ENCODE measurements at places on chromosomes 2 and 18.

GRCh38 chr2:14540015-14540414 is 92.5 kb upstream of the LRATD1 start:
- DNase-seq: no peak

- DNase-seq: no peak
These were observed 389.5 kb upstream of the NRP2 start for GRCh38 chr2:205292665-205293295.

- no peak for DNase-seq
These were observed 149.6 kb downstream of the DOCK10 start for GRCh38 chr2:224892574-224893204.

DNA sequence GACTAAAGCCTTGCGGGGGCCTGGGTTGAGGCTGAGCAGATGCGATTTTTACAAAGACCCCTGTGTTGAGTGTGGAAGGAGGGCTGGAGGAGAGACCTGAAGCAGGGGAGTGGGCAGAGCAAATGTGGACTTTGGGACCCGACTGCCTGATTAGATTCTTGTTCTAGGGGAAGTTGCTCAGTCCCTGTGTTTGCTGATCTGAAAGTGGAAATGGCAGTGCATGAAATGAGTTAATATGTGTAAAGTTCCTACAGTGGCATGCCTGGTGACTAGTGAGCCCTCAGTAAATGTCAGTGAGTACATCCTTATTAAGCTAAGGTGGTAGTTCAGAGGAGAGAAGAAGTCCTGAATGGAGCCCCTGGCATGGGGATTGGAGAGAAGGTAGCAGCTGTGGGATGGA is 52.3 kb downstream of the ARMC9 start:
- DNase-seq: no peak

- DNase-seq: no peak
These were observed 131.9 kb upstream of the EML6 start for GRCh38 chr2:54591551-54591950.

- DNase-seq: no peak
These were observed 142.6 kb upstream of the ITGA4 start for GRCh38 chr2:181314551-181314950.

GRCh38 chr2:240832205-240832727 is 12.2 kb upstream of the KIF1A start:
- peak; percentile 75 for DNase-seq

GRCh38 chr2:129008055-129008880 is 689.6 kb upstream of the HS6ST1 start:
- DNase-seq: no peak

- DNase-seq: no peak
These were observed 219.2 kb upstream of the UBE2E3 start for GRCh38 chr2:180761224-180761623.

DNA sequence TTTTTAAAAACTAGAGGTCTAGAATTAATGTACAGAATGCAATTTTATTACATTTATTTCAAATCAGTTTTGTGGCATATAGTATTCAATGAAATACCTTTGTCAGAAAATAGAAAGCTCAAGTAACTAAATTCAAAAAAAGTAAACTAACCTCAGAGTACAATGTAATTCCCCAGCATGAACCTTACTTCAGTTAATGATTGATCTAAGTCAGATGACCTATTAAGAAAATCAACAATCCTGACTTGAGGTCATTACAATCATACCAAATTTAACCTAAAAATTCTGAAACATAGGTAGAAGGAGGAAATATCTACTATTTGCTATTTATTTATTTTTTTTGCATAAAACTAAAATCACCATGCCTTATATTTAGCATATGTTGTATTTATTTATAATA is 142.9 kb downstream of the CCDC102B start:
- DNase-seq: no peak

GRCh38 chr2:52341732-52342131 is 1309.8 kb upstream of the NRXN1 start:
- no peak for DNase-seq

GRCh38 chr2:132597831-132598230 is 72.2 kb downstream of the LYPD1 start:
- DNase-seq: no peak

GRCh38 chr18:10463741-10464140 is 9.3 kb downstream of the APCDD1 start:
- DNase-seq: no peak

- no peak for DNase-seq
These were observed 57.0 kb downstream of the COA5 start for GRCh38 chr2:98551316-98551715.

DNA sequence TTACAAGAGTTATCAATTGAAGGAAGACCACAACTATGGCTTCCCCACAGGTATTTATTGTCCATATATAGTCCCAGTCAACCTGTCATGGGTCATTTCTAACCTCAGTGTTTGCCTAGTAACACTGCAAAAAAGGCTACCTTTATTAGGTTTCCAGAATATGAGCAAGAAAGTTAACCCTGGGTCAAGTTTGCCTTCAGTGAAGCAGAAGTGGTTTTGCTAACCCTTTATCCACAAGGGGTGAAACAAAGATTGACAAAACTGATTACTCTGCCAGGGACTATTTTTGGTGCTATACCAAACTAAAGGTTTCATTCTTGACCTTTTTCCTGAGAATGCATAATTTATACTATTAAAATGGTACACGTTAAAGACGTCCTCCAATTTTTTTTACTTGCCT is 28.8 kb downstream of the SP100 start:
- no peak for DNase-seq

GRCh38 chr2:198930170-198930569 is 527.6 kb downstream of the SATB2 start:
- no peak for DNase-seq

DNA sequence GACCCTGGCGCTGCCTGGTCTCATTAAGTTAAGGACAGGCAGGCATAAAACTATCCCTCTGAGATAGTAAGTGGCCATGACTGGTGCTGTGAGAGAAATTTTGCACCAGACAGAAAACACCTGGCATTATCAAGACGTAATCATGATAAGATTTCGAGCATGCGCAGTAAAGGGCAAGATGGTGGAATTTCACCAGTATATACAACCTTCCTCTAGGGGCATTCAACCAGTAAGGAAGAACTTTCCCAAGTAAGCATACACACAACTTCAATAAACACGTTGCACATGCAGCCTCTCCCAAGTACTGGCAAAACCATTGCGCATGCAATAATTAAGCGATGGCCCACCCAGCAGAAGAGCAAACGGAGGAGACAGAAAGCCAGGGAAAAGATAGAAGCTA is 1376.4 kb upstream of the CRIM1 start:
- DNase-seq: no peak

- DNase-seq: no peak
These were observed 68.7 kb upstream of the RBM44 start for GRCh38 chr2:237729681-237730475.

GRCh38 chr2:182715121-182715891 is 751 bp upstream of the DNAJC10 start:
- peak; percentile 32 for DNase-seq

DNA sequence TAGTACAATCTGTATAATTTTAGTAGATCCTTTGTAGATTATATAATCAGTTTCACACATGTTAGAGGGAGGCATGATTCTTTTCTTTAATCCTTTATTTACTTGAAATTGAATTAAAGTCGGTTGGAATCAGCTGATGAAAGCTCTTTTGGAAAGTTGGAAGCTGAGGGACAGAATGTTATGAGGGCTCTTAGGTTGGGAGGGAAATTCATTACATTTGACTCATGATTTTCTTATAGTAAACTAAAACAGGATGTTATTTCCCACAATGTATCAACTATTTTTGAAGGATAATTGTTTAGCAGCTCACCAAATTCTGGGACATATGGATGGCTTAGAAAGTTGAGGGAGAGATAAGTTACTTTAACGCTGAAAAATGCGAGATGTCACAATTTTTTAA is 52.7 kb upstream of the TMEFF2 start:
- no peak for DNase-seq

GRCh38 chr2:187503700-187504099 is 50.5 kb downstream of the TFPI start:
- no peak for DNase-seq

GRCh38 chr2:218806346-218806978 is 24.5 kb downstream of the CYP27A1 start:
- peak; percentile 75 for DNase-seq

DNA sequence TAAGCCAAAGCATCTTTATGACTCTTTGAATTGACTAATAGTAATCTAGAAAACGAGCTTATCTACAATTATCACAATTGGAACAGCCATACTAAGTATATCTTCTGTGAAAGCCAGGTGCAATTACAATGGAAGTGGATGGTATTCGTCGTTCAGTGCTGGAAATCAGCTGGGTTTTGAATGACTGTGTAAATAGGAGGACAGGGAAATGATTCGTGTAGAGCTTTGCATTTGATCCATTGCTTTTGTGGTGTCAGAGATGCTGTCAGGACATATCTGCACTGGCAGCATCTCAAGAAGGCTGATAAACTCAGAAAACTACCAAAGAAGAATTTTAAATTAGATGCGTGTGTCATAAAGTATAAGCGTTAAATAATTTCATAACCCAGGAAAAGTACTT is 187.1 kb downstream of the ZNF407 start:
- DNase-seq: no peak

DNA sequence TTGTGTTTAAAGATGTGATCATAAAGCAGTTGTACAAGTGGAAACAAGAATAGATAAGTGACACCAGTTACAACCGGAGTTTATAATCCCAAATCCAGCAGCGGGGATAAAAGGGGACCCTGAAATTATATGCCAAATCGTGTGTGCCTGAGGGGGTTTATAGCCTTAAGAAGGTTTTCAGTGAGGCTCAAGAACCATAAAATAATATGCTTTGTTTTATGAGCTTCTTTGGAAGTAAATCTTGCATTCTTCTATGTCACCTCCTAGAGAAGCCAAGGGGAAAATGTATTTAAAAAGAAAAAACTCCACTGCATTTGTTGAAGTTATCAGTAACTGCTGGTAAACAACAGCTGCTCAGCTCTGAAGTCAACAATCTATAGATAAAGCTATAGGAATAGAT is 25.8 kb upstream of the MAP3K20 start:
- no peak for DNase-seq

GRCh38 chr18:77106331-77106730 is 26.3 kb downstream of the MBP start:
- DNase-seq: no peak

DNA sequence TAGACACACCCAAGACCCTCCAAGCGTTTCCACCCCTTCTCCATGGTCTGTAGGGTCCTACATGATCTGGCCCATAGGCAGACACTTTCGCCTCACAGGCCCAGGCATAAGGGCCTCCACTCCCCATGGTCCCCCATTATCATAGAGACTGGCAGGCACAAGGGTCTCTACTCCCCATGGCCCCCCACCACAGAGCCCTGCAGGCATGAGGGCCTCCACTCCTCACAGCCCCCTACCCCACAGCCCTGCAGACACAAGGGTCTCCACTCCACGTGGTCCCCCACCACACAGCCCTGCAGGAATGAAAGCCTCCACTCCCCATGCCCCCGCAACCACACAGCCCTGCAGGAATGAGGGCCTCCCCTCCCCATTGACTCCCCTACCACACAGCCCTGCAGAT is 159.7 kb upstream of the AGAP1 start:
- no peak for DNase-seq

DNA sequence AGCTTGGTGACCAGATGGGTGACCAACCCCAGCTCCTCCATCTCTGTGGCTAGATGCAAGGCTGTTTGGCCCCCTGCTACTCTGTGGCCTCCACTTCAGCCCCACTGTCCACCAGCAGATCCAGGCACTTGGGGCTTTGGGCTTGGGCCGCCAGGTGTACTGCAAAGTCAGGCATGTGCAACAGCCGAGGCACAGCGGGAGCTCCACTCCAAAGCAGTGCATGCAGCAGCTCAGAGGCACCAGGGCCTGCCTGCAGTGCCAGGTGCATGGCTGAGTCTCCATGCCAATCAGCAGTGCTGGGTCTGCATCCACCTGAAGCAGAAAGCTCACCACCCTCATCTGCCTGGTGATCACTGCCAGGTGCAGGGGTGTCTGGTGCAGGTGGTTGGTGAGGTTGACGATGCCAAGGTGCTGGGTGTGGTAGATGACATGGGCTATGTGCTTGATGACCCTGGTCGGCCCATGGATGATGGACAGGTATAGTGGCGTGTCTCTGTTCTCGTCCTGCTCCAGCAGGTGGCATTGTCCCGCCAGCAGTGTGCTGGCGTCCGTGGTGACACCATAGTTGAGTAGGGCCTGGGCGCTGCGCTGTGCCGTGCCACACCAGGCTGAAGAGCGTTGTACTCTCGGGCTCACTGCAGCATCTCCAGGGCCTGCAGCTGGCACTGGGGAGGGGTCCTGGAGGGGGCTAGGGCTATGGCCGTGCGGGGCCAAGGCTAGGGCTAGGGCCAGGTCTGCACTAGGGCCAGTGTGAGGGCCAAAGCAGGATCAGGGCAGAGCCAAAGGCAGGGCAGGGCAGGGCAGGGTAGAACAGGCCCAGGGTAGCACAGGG is 1.0 kb upstream of the ANKRD62 start:
- DNase-seq: peak; percentile 53
